ENCODE measurements at places on chromosomes 12 and 14.

- DNase-seq: no peak
Measured at GRCh38 chr14:101497684-101498525, 63.4 kb upstream of the DIO3 start.

DNA sequence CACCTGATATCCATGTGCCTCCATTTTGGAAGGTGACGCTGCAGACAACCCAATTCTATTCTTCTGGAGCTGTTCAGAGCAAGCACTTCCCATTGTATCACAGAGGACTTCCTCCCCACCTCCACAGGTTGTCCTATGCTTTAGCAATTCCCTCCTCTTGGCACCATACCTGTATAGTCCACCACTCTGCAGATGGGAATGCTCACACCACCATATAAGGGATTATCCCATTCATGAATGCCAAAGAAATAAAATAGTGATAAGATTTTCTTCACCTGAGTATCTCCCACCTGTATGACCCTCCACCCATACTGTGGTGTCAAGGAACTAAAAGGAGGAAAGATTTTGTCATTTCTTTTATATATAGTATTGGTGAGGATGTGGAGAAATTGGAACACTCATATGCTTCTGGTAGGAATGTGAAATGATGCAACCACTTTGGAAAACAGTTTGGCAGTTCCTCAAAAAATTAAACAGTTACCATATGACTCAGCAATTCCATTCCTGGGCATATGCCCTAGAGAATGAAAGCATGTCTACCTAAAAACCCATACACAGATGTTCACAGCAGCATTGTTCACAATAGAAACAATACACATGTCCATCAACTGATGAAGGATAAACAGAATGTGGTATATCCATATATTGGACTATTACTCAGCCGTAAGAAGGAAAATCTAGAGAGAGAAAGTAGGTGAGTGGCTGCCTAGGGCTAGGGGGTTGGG, 75.2 kb downstream of the FIGNL2 start:
- DNase-seq: no peak

- DNase-seq: no peak
Measured at GRCh38 chr12:20174528-20175175, 193.7 kb upstream of the PDE3A start.

- no peak for DNase-seq
Measured at GRCh38 chr14:65069874-65070413, 32.4 kb downstream of the MAX start.

DNA sequence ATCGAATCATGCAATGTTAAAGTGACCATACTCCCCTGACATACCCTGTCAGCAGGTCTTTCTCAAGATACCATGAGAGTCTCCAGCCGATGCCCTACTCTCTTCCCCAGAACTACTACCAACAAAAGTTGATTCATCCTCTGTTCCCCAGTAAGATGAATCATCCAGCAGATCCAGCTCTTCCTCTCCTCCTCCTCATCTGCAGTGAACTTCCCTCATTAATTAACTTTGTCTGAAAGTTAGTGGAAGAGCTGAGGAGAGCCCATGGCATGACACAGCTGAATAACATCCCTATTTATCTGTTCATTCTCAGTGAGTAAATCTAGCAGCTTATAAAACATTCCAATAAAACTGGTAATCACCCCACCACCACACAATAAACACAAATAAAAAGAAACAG, 213.4 kb downstream of the EGLN3 start:
- no peak for DNase-seq

GRCh38 chr12:41441180-41441579, 253.1 kb downstream of the PDZRN4 start:
- no peak for DNase-seq

GRCh38 chr12:66190519-66191370, 1.7 kb downstream of the IRAK3 start:
- DNase-seq: no peak

DNA sequence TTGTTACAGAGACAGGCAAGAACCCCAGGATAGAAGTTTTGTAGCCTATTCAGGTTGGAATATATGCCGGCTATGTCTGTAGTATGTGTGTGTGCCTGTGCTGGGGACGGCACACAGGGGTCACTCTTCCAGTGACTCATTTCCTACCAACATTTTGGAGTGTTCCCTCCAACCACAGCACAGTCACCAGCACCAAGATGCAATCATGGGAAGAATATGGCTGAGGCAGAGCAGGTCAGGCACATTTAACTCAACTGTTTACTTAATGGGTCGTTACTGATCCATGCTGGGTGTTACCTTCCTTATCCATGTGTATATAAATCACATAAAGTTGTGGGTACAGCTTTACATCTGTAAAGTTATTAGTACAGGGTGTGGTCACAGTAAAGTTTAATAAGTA, 178.3 kb downstream of the PRKD1 start:
- DNase-seq: no peak

- peak; percentile 15 for DNase-seq
Measured at GRCh38 chr12:1660304-1661187, 30.3 kb upstream of the ADIPOR2 start.

GRCh38 chr14:93078870-93079269, 36.9 kb downstream of the ITPK1 start:
- no peak for DNase-seq

- DNase-seq: no peak
Measured at GRCh38 chr14:57714487-57714931, 151.4 kb downstream of the SLC35F4 start.

GRCh38 chr12:131104463-131105350, 151.0 kb downstream of the ADGRD1 start:
- DNase-seq: peak; percentile 83

DNA sequence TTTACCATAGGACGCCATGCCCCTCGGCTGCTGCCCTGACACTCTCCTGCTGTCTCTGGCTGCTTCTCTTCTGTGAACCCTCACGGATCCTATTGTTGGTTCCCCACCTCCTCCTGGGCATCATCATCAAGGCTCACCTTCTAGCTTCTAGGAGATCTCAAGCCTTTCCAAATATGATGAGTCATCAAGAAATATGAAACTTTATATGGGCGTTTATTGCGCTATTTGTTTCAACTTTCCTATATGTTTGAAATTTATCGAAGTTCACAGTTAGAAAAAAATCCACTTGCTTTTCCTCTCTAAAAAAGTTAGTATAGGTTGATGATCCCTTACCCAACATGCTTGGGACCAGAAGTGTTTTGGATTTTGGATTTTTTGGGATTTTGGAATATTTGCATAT, 2.8 kb upstream of the CRADD start:
- DNase-seq: no peak

DNA sequence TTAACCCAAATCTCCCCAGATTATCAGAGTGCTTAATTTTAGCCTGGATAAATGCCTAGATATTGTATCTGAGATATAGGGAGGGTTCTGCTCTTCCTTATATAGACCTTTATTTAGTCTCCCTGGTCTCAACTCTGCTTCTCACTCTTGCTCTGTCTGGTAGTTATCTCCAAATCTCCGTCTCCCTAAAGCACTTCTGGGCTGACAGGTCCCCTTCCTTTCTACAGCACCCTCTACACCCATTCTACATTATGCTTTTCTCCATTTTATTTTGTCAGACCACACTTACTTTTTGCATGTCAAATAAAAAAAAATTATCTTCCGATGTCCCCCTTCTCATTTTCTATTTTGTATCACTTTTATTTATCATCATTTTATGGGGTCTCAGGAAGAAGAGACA, 2.0 kb upstream of the ERC1 start:
- no peak for DNase-seq

DNA sequence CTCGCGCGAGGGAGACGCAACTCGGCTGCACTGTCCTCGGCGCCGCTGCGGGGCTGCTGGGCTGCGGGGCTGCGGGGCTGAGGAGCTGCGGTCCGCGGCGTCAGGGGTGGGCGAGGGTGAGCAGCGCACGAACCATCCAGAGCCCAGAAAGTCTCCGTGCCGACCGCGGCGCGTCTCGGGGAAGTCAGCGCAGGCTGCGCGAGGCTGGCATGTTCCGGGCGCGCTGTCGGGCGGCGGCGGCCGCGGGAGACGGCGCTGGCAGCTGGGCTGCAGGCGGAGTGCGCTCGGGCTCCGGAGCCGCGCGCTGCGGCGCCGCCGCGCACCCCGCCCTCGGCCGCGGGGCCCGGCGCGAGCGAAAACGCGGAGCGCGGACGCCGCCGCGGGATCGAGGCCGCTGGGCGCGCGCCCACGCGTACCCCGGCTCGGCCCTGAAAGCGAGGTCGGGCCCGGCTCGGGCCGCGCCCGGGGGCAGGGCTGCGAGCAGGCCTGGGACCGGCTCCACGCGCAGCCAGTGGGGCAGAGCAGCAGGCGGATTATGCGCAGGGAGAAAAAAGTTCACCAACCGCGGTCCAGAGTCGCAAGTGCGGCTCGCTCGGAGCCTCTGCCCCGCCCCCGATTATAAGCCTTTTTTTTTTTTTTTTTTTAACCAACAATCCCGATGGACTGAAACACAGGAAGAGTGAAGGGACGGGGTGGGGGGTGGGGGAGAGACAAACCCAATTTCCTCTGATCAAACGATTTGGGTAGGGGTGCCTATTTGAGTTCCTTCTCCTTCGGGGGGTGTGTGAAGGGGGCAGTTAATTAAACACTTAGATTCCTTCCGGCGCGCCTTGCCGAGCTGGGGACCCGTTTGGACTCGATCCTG, at the start of gene PRICKLE1:
Gene PRICKLE1, minus strand, starts transcription at position 282 of the 865 bp plus-strand sequence. CDS start 117,230 bp downstream, outside the sequence.
- DNase-seq: peak; percentile 24

DNA sequence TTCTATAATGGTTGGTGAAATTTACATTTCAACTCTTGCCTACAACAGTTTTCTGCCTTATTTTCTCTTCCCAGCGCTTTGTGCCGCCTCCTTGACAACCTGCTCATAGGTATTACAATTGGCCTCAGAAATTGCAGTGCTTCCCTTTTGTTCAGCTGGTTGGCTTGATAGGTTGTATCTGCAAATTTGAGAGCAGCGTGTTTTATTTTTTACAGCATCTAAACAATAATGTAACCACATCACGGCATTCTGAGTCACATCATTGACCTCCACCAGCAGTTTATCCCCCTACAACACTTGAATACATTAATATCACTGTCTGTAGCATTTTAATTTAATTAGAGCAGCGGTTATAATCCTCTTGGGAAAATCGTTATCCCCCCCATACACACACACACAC, 99.4 kb downstream of the ETV6 start:
- DNase-seq: no peak

DNA sequence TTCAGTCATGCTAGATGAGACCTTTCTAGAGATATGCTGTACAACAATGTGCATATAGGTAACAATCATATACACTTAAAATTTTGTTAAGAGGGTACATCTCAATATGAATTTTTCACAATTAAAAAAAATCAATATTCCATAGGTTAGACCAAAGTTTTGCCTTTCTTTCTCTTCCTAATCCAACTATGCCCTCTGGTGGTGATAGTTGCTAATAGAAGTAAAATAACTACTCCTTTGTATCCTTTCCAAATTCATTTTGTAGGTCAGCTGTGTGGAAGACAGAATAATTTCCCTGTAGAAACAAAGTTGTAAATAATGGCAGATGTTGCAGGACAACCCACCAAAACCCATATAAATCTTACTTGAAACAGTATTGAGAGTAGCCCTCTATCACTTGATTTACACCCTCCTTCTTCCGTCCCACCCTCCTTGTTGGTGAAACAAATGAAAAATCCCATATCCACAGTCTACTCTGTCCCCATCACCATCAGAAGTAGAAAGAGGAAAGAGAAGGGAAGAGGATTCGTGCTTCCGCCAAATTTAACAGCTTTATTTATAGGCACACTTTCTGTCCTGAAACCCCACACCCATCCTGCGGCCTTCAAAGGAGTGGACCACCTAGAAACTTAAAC, 34.2 kb upstream of the KICS2 start:
- DNase-seq: no peak

DNA sequence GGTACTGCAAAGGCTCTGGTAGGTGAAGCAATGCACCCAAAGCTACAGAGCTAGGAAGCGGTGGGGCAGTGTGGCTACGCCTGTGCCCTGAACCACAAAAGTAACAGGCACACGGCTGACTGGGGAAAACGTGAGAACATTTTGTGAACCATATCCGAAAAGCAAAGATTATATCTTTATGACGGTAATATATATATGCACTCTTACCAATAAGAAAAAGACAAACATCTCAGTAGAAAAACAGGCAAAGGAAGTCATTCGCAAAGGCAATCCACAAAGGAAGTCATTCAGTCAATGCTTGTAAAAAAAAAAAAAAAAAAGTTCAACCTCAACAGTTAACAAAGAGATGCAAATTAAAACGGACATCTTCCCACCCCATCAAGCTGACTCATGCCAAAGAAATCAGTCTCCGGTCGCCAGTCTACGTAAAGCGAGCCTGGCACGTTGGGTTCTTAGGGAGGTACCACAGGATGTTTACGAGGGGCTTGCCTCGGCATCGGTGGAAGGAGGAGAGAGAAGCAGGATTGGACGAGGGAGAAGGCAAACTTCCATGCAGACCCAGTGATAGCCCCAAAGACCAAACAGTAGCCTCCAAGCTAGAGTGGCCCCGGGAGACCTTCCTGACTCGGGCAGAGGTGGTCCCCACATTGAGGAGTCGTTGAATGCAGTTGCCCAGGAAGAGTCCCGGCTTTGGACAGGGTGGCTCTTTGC, 39.4 kb upstream of the PPP2R5C start:
- peak; percentile 55 for DNase-seq

GRCh38 chr12:107635139-107635538, 50.5 kb upstream of the PWP1 start:
- DNase-seq: no peak
